ENCODE measurements at places on chromosomes 6 and 20.

GRCh38 chr6:135423649-135424128 is 73.9 kb downstream of the AHI1 start:
- DNase-seq, result no peak

DNA sequence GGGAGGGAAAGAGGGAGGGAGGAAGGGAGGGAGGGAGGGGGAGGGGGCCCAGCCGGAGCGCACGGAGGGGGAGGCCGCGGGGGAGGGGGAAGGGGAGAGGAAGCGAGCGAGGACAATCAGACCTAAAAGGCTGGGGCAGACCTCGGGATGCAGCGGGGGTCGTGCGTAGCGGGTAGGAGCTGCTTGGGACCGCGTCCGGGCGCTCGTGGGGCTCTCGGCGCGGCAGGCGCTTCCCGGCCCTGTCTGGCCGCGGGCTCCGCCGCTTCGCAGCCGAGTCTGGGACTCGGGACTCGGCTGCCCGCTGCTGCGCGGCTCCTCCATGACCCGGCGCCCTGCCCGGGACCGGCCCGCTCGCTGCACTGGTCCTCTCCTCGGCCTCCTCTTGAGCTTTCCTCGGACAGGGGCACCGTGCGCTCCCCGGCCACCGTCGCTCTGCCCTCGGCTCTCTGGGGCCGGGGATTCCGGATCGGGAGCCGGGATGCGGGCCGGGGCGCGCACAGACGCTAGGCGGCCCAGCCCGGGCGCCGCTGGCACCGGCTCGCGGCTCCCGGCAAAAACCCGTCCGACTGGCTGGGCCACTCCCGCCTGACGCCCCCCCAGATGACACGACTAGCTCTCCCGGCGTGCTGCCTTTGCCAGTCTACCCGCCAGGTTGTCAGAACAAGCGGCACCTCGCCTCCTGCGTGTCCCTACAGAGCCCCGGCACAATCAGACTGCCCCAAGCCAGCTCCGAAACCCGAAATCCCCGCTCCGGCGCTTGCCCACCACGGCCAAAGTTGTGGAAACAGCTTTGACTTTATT is 2.2 kb downstream of the TFAP2A start:
- no peak for DNase-seq

DNA sequence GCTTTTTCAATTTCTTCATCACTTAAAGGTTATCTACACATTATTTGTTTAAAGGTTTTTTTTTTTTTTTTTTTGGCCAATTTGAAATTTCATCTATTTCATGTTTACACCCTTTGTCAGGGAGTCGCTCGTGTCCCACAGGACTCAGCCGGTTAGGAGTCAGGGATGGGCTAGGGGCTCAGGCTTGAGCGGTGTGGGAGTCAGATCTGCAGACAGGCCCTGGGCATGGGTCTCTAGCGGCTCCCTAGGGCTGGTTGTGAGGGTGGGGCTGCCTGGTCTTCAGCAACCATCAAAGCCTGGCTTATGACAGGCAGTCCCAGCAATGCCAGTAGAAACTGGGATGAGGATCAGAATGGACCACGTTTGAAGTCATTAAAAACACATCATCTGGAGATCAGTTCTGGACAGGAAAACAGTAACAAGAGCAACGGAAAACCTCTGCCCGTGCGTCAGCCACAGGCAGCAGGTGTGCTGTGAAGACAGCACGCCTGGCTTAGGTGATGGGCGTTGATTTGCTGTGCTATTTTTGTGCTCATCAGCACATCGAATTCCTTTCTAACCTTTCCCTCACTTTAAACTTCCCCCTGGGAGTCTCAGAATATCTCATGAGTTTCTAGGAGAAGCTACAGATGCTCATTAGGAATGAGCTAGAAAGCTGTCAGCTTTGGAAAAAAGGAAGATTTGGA is 91.3 kb upstream of the MPC1 start:
- DNase-seq, result no peak

GRCh38 chr6:137291441-137291840 is 72.3 kb upstream of the IFNGR1 start:
- no peak for DNase-seq

DNA sequence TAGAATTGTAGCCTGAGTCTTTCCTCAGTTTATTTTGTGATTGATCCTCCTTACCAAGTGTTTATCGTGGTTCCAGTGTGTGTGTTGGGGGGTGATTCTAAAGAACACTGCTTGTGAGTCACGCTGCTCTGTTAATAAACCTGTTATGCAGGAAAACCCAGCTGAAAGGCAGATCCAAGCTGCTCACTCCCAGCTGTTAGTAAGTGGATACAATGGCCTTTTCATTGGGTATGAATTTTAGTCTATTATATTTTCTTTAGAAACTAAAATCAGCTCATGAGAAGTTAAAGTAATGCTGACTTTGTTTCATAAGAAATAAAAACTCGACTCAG is 12.2 kb upstream of the DSTN start:
- DNase-seq, result no peak

DNA sequence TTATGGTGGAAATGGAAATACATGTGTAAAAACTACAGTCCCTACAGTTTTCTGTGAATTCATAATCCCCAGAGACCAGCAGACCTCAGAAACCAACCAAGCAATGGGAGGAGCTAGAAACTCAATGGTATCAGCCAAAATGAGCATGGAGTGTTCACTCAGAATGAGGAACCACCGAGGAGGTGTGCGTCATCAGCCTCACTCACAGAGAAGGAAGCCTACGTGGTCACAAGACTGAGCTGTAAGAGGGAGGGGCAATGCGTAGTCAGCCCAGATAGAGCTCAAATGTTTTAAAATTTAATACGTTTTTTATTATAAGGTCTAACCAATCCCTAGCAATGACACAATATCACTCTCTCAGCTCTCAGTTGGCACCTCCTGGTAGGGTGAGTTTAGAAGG is 17.4 kb downstream of the MYLK4 start:
- DNase-seq, result peak; percentile 25

GRCh38 chr6:34657307-34657978 is 39.1 kb downstream of the ILRUN start:
- no peak for DNase-seq

DNA sequence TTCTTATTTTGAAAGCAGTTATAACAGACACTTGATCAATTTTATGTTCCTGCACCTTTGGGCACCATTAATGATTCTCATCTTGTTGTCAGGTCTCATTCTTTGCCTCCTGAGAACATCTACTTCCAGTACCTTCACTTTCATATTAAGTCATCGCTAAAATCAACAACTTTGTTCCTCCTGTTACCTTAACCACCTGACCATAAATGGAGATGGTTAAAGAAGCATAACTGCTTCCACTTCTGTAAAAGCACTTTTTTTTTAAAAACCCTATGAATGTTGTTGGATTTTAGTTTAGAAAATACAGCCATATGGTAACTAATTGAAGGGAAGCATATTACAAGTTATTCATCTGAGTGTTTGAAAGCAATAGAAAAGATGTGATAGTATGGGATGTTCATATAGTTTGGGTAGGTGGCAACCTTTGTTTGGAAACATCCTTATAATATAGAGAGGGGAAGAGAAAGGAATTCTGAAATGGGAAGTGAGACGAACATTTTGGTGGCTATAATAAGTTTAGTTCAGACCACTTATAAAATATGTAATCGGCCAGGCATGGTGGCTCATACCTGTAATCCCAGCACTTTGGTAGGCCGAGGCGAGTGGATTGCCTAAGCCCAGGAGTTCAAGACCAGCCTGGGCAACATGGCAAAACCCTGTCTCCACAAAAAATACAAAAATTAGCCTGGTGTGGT is 53.9 kb downstream of the AFG1L start:
- no peak for DNase-seq

- DNase-seq, result no peak
Observed at GRCh38 chr6:1842334-1842733, 232.6 kb downstream of the FOXC1 start.

GRCh38 chr20:2652724-2653555 is 508 bp downstream of the NOP56 start:
- no peak for DNase-seq

- DNase-seq, result no peak
Observed at GRCh38 chr6:156683821-156684220, 93.4 kb upstream of the ARID1B start.

DNA sequence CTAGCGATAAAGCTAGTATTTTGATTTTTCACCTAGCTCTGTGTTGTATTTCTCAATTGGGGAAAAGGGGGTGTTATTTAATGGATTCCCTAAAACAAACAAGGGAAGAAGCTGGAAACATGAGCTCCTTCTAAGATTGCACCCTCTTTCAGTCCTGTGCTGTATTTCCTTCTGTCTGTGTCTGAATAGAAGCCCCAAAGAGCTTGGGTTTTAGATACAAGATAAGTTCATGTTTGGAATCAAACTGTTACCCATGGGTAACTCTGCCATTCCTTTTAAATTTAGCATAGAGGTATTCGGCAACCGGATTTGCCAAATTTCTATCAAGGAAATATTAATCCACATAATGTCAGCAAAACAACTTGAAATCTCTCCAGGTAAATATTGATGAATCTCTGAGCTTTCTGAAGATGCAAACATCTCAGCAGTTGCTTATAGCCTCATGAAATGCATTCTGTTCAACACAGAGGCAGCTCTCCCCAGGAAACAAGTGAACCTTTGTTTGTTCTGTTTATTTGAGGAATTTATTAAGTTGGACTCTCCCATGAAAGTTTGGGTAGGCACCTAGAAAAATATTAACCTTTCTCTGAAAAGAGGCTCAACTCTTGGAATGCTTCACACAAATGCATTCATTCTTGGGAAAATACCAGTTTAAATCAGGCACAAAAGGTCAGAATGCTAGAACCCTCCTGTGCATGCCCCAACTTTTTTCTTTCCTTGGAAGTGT is 9.9 kb upstream of the SCGN start:
- no peak for DNase-seq

DNA sequence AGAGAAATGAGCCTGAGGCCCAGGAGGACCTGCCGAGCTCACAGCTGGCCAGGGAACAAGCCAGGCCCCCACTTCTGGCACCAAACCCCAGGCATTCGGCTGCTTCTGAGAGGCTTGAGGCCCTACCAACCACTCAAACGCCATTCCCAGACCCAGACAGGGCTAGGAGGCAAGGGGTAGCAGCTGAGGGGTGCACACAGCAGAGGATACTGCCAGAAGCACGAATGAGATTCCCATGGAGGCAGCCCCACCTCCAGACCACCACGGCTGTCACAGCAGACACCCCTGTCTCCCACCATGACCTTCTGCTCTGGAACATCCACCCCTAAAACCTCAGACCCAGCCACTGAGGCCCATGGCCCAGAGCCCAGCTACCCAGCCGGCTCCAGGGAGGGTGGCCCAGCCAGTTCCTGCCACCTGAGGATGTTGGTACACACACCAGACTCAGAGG is 36.1 kb downstream of the NTSR1 start:
- no peak for DNase-seq

DNA sequence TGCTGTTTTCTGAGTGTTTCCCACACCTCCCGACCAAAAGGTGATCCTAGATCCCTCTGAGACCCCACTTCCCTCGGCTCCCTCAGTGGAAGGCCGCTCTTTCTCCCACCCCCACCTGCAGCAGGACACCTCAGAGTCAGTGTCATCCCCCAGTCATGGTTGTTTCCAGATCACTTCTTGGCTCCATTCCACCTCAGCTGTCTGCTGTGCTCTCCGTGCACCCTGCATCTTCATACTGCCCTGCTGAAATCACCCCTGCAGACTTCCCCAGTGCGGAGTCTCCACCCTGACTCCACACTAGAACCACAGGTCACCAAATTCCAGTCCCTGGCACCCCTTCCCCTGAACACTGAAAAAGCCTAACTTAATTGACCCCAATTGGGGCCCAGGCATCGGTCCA is 255.1 kb upstream of the CDYL start:
- DNase-seq, result no peak

GRCh38 chr6:56238352-56238751 is 9.0 kb downstream of the COL21A1 start:
- DNase-seq, result no peak

DNA sequence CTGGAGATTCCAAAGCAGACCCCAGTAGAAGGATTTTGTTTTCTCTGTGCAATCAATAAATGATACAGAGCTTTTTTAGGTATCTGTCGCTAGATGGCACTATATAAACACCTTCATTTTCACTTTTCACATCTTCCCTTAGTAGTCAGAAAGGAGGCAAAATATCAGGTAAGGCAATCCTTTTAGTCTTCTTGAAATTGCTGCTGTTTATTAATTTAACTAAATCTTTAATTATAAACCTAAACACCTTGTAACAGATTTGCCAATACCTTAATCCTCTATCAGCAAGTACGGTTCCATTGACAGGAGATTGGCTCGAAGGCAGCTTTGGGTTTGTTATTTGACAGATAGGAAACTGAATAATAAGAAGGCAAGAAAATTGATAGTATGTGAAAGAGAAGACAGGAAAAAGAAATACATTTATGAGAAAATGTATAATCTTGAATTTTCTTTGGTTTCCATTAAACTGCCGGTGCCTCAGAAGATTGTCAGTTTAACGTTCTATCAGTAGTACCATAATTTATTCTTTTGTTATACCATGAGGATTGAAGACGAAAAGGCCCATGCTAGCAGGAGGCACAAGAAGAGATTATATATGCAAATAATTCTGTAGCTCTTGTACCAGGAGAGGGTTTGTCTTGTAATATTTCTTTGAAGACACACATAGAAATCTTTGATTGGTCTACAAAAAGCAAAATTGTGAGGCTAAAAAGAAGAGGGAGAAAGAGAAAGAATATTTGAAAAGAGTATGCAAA is 23.5 kb upstream of the IBTK start:
- no peak for DNase-seq

DNA sequence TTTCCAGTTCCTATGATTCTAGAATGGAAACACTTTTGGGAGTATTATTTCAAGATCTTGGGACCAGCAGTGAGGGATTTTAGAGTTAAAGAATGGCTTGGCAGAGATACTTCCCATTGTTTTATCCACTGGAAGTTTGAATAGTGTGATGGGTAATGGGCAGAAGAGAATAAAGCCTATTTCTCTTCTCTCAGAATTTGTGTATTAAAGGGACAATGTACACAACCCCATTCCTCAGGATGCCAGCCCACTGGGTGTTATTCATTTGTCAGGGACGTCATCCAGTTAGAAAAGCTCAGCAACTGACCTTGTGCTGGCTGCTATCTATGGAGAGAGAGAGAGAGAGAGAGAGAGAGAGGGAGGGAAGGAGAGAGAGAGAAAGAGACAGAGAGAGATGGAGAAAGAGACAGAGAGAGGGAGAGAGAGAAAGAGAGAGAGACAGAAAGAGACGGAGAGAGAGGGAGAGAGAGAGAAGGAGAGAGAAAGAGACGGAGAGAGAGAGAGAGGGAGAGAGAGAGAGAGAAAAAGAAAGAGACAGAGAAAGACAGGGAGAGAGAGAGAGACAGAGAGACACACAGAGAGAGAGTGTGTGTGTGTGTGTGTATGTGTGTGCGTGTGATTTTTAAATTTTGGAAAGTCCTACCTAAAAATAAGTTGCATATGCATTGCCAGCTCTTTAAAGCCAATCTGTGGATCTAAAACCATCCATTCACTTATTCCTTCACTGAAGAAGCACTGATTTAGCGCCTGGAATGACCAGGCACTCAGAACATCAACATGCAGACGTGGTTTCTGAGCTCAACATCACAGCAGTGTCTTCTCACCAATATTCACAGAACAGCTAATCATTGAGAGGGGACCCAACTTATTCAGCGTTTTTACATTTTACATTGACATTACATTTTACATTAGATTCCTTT is 388.8 kb downstream of the THBS2 start:
- no peak for DNase-seq
